ENCODE measurements at places on chromosomes 5 and 9.

- no peak for DNase-seq
Observed at GRCh38 chr5:35359859-35360258, 129.6 kb upstream of the PRLR start.

DNA sequence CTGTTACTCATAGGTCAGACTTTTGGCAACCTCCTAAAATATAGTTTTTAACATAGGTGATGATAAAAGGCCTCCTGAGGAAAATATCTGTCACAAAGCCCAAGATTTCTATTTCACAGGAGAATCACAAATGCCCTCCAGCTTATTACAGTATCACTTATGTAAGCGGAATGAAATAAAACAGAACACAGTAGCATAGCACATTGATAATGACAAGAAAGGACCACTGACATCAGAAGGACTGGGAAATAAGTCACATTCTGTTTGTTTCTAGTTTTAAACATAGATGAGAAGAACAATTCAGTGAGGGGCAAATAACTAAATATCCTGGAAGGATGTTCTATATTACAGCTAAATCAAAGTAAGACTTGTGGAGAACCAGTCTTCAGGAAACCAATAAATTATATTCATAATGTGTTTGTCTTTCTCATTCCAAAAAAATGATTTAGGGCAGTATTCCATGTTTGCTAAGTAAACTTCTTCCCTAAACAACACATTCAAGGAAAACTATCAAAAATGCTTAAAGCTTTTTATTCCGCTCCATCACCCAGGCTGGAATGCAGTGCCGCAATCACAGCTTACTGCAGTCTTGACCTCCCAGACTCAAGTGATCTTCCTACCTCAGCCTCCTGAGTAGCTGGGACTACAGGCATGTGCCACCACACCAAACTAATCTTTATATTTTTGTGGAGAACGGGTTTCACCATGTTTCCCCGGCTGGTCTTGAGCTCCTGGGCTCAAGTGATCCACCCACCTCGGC, 20.8 kb upstream of the CTNNAL1 start:
- DNase-seq = no peak

GRCh38 chr5:138488481-138488945, 23.2 kb downstream of the EGR1 start:
- no peak for DNase-seq

- DNase-seq = no peak
Observed at GRCh38 chr5:91424638-91425436, 41.7 kb upstream of the ARRDC3 start.

- DNase-seq = no peak
Observed at GRCh38 chr5:135348918-135349317, 50.1 kb downstream of the MACROH2A1 start.

GRCh38 chr9:120394058-120394669, 185.8 kb downstream of the CDK5RAP2 start:
- no peak for DNase-seq

Data from CD14-positive monocyte (primary cell).